Upper lobe of right lung (tissue), 1 donor: ENCODE measurements at places on chromosomes 5 and 9. TPM values are rescaled to one million over a fixed set of nuclear protein-coding genes. Genes with fewer than 3 reads are reported as not detected.

- H3K4me1 ChIP-seq: no peaks in the 10 kb centered on the region
- DNase-seq: no peak
- H3K36me3 ChIP-seq: no peaks in the 10 kb centered on the region
- H3K27ac ChIP-seq: no peak overlapping the region
These were observed 405.6 kb downstream of the DMRT2 start for GRCh38 chr9:1455766-1456165.

- no peak for DNase-seq
- H3K27ac ChIP-seq: no peak overlapping the region
- no peak overlapping the region for H3K4me3 ChIP-seq
- H3K36me3 ChIP-seq: no peaks in the 10 kb centered on the region
- H3K27me3 ChIP-seq: no peaks in the 10 kb centered on the region
These were observed 80.1 kb downstream of the NLN start for GRCh38 chr5:65802080-65802479.

DNA sequence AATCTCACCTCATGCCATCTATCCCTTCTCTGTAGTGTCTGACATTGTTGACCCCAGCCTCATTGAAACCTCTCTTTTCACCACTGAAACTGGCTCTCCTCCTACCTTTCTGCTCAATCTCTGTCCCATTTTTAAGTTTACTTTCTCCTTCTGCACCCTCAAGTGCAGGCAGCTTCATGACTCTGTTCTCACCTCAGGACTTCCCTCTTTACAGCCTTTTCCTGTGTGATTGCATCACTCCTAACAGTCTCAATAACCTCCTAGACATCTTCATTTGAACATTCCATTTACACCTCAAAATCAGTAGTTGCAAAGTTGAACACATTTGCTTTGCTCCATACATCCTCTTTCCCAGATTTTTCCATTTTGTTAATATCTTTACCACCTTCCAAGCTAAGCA is 172.1 kb downstream of the RASEF start:
- H3K4me3 ChIP-seq: no peak overlapping the region
- no peaks in the 10 kb centered on the region for H3K36me3 ChIP-seq
- no peak overlapping the region for H3K27ac ChIP-seq
- no peaks in the 10 kb centered on the region for H3K4me1 ChIP-seq
- no peaks in the 10 kb centered on the region for H3K27me3 ChIP-seq

- no peak overlapping the region for H3K27ac ChIP-seq
- no peak overlapping the region for H3K4me3 ChIP-seq
- no peaks in the 10 kb centered on the region for H3K36me3 ChIP-seq
- DNase-seq: no peak
- H3K4me1 ChIP-seq: peaks cover 6% of the 10 kb centered on the region
These were observed 59.4 kb upstream of the DNAH5 start for GRCh38 chr5:14003936-14004335.

DNA sequence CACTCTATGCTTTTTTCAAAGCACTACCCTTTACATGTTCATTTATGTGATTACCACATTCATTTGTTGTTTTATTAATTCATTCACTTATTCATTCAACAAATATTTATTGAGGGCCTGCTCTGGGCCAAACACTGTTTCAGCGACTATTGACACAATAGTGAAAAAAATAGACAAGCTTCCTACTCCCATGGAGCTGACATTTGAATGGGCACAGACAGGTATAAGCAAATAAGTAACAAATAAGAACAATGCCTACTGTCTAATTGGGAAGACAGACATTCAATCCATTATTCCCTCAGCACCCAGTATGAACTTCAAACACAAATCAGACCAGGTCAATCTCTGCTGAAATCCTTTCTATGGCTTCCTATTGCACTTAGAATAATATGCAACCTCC is 156.9 kb upstream of the NR3C1 start:
- H3K36me3 ChIP-seq: no peaks in the 10 kb centered on the region
- no peak overlapping the region for H3K4me3 ChIP-seq
- no peak overlapping the region for H3K27ac ChIP-seq
- no peaks in the 10 kb centered on the region for H3K27me3 ChIP-seq
- H3K4me1 ChIP-seq: peaks cover 4% of the 10 kb centered on the region

DNA sequence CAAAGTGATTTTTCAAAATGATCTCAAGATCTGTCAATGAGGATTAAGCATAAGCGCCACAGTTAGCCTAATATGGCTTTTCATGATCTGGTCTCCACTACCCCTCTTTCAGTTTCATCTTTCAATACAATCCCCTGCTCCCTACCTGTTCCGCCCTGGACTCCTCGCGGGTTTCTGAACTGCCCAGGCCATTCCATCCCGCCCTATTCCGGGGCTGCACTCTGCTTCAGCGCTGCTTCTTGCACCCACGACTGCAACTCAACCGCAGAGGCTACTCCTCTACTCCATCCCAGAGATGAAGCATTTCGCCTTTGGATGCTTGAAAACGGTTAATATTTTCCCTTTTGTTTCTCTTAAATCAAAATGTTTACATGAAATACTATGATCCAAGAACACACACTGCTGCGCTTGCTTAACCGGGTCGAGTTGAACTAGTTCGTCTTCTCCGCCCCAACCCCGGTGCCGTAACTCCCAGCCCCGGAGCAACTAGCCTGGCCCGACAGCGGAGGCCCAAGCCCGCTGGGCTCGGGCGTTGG is 716 bp upstream of the OTULIN start:
- H3K27me3 ChIP-seq: no peaks in the 10 kb centered on the region
- no peaks in the 10 kb centered on the region for H3K36me3 ChIP-seq
- peak; percentile 67 for DNase-seq
- H3K27ac ChIP-seq: peak overlapping the region; percentile 90
- H3K4me3 ChIP-seq: peak overlapping the region; percentile 70
- peaks cover 36% of the 10 kb centered on the region for H3K4me1 ChIP-seq

- H3K4me3 ChIP-seq: no peak overlapping the region
- H3K27me3 ChIP-seq: no peaks in the 10 kb centered on the region
- H3K36me3 ChIP-seq: peaks cover 10% of the 10 kb centered on the region
These were observed 132.1 kb downstream of the AP3B1 start for GRCh38 chr5:78162253-78162862.

Gene IFNA8
- total RNA-seq: not detected

Gene SOX30
- 0.12 TPM for total RNA-seq

Gene PCDHB15
- 2.5 TPM for total RNA-seq

Gene FAM120AOS
- total RNA-seq: 46.0 TPM
